Liver (tissue), 10 donors: ENCODE measurements at places on chromosomes 13 and 19. TPM values are rescaled to one million over a fixed set of nuclear protein-coding genes. Genes with fewer than 3 reads are reported as not detected.

The SHISA7 gene
- not detected for polyA plus RNA-seq

The TEX30 gene
- 11.6 TPM for polyA plus RNA-seq

DNA sequence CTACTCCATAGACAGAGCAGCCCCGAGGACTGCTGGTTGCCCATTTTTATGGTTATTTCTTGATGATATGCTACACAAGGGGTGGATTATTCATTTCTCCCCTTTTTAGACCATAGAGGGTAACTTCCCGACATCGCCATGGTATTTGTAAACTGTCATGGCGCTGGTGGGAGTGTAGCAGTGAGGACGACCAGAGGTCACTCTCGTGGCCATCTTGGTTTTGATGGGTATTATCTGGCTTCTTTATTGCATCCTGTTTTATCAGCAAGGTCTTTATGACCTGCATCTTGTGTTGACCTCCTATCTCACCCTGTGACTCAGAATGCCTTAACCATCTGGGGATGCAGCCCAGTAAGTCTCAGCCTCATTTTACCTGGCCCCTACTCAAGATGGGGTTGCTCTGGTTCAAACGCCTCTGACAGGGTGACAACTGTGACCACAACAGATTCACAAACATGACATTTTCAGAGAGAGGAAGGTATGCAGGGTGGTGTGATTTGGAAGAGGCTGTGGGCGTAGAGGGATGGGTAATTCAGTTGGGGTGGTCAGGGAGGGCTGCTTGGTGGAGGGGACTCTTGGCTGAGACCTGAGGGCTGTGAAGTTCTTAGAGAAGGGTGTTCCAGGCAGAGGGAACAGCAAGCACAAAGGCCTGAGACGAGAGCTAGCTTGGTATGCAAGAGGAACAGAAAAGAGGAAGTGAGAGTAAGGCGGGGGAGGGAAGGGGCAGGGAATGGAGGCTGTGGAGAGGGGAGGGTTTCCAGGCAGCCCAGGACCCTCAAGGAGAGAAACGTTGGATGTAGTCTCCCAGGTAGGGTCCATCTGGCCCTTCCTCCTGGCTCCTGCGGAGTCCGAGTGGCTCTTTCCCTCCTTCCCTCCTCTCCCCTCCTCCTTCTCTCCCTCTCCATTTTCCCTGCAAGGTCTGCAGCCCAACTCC lies 23.5 kb downstream of the FAM187B start:
- peak; percentile 30 for DNase-seq
- H3K4me1 ChIP-seq = no peaks in the 10 kb centered on the region
- H3K36me3 ChIP-seq = no peaks in the 10 kb centered on the region

DNA sequence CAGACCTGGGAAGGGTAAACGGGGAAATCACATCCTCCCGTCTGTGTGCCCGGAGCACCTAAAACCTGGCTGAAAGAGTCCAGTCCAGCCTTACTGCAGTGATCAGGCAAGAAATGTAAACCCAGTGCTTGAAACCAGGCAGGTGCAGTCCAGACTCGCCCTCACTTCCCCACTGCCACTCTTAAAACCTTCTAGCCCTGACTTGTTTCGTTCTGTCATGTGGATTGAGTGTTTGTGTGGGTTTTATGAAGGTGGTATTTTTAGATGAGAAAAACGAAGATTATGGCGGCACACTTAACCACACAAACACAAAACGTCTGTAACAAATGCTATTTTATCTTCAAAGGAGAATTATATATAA lies 839 bp upstream of the CKAP2 start:
- peak overlapping the region; percentile 85 for H3K27ac ChIP-seq
- no peaks in the 10 kb centered on the region for H3K27me3 ChIP-seq
- H3K4me3 ChIP-seq = peak overlapping the region; percentile 83
- peaks cover 12% of the 10 kb centered on the region for H3K4me1 ChIP-seq
